Ovary (tissue), 10 donors: ENCODE measurements at places on chromosomes 2 and 18. TPM values are rescaled to one million over a fixed set of nuclear protein-coding genes. Genes with fewer than 3 reads are reported as not detected.

- DNase-seq = no peak
- H3K4me3 ChIP-seq = no peak overlapping the region
- H3K27me3 ChIP-seq = no peaks in the 10 kb centered on the region
- no peaks in the 10 kb centered on the region for H3K4me1 ChIP-seq
Measured at GRCh38 chr18:73549236-73549635, 598.4 kb downstream of the FBXO15 start.

DNA sequence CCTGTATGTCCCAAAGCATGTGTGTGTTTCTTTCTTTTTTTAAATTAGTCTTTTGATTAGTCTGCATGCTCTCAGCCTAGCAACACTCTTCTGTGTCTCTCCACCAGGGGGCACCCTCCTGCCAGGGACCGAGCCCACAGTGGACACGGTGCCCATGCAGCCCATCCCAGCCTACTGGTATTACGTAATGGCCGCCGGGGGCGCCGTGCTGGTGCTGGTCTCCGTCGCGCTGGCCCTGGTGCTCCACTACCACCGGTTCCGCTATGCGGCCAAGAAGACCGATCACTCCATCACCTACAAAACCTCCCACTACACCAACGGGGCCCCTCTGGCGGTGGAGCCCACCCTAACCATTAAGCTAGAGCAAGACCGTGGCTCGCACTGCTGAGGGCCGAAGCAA lies 93.8 kb downstream of the NRP2 start:
- no peak overlapping the region for H3K27ac ChIP-seq
- H3K27me3 ChIP-seq = no peaks in the 10 kb centered on the region
- H3K36me3 ChIP-seq = no peaks in the 10 kb centered on the region
- H3K4me3 ChIP-seq = no peak overlapping the region
- no peaks in the 10 kb centered on the region for H3K4me1 ChIP-seq
- no peak for DNase-seq

- DNase-seq = peak; percentile 59
- H3K4me1 ChIP-seq = peaks cover 17% of the 10 kb centered on the region
- peak overlapping the region; percentile 10 for H3K4me3 ChIP-seq
- H3K27ac ChIP-seq = peak overlapping the region; percentile 69
- H3K27me3 ChIP-seq = no peaks in the 10 kb centered on the region
Measured at GRCh38 chr2:219459460-219460311, 25.0 kb downstream of the SPEG start.

DNA sequence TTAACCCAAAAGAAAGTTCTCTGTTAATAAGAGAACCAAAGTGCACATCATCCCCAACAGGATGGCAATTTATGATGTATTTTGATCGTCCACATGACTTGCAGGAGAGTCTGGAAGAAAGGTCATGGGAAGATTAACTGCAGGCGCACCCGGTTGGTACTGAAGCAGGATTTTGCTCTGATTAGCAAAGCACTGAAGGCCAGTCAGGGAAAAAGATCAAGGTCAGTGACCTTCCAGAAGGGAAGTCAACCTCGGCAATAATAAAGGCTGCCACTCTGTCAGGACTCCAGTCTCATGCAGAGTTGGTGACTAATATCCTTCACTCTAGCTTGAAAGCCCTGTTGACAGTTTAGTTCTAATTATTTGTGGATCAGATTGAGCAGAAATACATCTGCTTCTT lies 432.7 kb upstream of the RAB12 start:
- peaks cover 8% of the 10 kb centered on the region for H3K4me1 ChIP-seq
- H3K36me3 ChIP-seq = no peaks in the 10 kb centered on the region
- H3K27ac ChIP-seq = no peak overlapping the region
- no peak for DNase-seq

GRCh38 chr18:22551536-22552151 lies 133.9 kb upstream of the CTAGE1 start:
- no peak for DNase-seq
- H3K4me3 ChIP-seq = no peak overlapping the region
- H3K27ac ChIP-seq = no peak overlapping the region
- H3K36me3 ChIP-seq = no peaks in the 10 kb centered on the region

DNA sequence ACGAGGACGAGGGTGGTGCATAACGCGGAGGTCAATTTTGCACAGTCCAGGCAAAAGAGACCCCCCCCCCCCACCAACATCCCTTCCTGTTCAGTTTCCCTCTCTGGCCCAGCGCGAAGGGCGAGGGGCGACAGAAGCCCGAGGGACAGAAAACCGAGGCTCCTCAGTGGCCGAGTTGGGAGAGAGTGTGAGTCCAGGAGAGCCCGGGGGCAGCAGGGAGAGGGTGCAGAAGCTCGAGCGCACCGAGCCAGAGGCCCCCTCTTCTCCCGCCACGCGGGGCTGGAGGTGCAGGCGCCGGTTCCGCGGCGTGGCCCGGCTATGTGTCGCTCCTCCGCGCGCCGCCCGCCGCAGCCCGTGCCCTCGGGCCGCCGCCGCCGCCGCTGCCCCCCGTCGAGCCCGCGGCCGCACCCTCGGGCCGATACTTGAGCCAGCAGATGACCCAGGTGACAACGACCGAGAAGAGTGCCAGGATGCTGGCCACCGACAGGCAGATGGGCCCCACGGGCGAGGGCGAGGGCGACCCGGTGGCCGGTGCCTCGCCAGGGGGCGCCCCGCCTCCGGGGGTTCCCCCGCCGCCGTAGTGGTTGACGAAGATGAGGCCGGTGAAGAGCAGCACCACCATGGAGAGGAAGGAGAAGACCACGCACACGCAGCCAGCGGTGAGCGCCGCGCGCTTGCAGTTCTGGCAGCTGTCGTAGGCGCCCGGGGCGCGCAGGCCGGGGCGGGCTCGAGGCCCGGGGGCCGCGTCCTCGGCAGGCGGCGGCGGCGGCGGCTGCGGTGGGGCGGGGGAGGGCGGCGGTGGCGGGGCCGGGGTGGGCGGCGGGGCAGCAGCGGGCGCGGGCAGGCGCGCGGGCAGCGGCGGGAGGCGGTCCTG lies 20.2 kb upstream of the PAX3 start:
- H3K4me1 ChIP-seq = peaks cover 3% of the 10 kb centered on the region
- DNase-seq = no peak
- H3K36me3 ChIP-seq = no peaks in the 10 kb centered on the region
- H3K27ac ChIP-seq = no peak overlapping the region
- H3K27me3 ChIP-seq = no peaks in the 10 kb centered on the region

GRCh38 chr2:68413466-68413865 lies 48.4 kb downstream of the PLEK start:
- no peaks in the 10 kb centered on the region for H3K4me1 ChIP-seq
- H3K27me3 ChIP-seq = no peaks in the 10 kb centered on the region
- DNase-seq = no peak

DNA sequence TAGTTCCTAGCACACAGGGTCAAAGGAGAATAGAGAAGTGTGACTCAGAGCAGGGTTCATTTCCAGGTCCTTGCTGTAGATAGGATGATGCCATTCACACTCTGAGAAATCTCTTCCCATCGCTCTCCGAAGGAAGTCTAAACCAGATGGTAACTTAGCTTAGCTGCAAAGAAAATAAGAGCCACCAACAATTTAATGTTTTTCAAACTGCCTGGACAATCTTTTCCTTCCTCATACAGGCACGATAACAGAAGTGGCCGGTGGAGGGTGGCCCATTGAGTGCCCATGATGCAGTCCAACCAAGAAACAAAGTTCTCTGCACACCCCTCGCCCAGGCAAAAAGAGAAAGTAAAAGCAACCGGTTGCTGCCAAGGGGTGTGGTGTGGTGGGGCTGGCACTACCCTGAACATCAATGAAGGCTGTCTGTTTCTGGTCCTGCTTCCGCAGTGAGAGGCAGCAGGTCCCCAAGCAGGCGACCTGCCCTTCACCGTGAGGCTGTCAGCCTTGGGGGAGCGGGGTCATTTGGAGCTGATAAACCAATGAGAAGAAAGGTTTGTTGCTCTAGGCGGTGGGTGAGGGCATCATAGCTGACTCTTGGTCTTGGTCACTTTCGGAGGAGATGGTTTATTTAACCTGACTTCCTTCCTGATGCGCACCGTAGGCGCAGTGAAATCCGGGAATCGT lies 105.6 kb upstream of the CD302 start:
- H3K27me3 ChIP-seq = no peaks in the 10 kb centered on the region
- no peak for DNase-seq
- H3K4me1 ChIP-seq = peaks cover 4% of the 10 kb centered on the region
- no peaks in the 10 kb centered on the region for H3K36me3 ChIP-seq
- H3K4me3 ChIP-seq = peak overlapping the region; percentile 32

GRCh38 chr2:193793914-193794313 lies 1599.2 kb upstream of the TMEFF2 start:
- no peak overlapping the region for H3K27ac ChIP-seq
- no peaks in the 10 kb centered on the region for H3K4me1 ChIP-seq
- no peaks in the 10 kb centered on the region for H3K27me3 ChIP-seq
- DNase-seq = no peak

GRCh38 chr2:166373951-166374350 lies 1.8 kb downstream of the SCN9A start:
- H3K4me3 ChIP-seq = no peak overlapping the region
- H3K36me3 ChIP-seq = no peaks in the 10 kb centered on the region
- H3K4me1 ChIP-seq = peaks cover 4% of the 10 kb centered on the region
- H3K27ac ChIP-seq = no peak overlapping the region

DNA sequence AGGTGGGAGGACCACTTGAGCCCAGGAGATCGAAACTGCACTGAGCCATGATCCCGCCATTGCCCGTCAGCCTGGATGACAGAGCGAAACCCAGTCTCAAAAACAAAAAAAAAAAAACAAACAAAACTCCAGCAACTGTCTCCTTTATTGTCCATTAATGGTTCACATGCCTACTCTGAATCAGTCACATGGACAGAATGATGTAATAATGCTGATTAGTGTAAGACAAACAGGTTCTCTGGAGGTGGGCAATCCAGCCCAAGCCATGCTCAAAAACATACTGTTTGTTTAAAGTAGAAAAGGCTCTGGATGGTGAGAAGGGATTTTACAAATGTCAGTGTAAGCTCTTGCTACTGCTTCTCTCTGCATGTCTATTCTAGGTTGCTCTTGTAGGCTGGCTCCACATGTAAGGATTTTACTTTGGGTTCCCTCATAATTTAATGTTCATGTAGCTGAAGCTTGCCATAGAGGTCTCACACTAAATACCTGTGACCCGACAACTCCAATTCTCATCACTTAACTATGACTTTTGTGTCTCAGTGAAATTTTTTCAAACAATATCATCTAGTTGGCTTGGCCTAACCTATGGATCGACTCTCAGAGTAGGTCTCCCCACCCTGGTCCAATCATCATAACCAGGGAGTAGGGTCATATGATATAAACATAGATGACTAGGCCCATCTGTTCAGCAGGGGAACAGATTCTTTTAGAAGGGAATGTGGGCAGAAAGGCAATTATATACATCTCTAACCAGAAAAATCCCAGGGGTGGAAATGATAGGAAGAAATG lies 83.9 kb upstream of the SLC39A10 start:
- no peaks in the 10 kb centered on the region for H3K36me3 ChIP-seq
- no peak for DNase-seq
- H3K27me3 ChIP-seq = no peaks in the 10 kb centered on the region
- H3K4me1 ChIP-seq = no peaks in the 10 kb centered on the region
- no peak overlapping the region for H3K27ac ChIP-seq

The ANKRD30B gene
- not detected for polyA plus RNA-seq

The TFPI gene
- polyA plus RNA-seq = 98.0 TPM

The RNF152 gene
- 4.9 TPM for polyA plus RNA-seq

The TDRD15 gene
- polyA plus RNA-seq = not detected

The TET3 gene
- 2.6 TPM for polyA plus RNA-seq

The SRD5A2 gene
- polyA plus RNA-seq = not detected

The RAB17 gene
- polyA plus RNA-seq = 0.86 TPM

The AKAIN1 gene
- polyA plus RNA-seq = not detected

The STAT1 gene
- 30.5 TPM for polyA plus RNA-seq

The DAW1 gene
- 0.11 TPM for polyA plus RNA-seq
